ENCODE measurements at places on chromosomes 3 and 15. TPM values are rescaled to one million over a fixed set of nuclear protein-coding genes. Genes with fewer than 3 reads are reported as not detected.

The B3GALNT1 gene
- 67.7 TPM for total RNA-seq

The DRD3 gene
- not detected for total RNA-seq

The SELENOS gene
- 34.6 TPM for total RNA-seq

The MEIS2 gene
- 132 TPM for total RNA-seq

The GASK1A gene
- total RNA-seq, result 24.4 TPM

The C2CD4A gene
- not detected for total RNA-seq

The ADAMTS7 gene
- total RNA-seq, result 20.7 TPM
